ENCODE measurements at places on chromosomes 5 and 9.

DNA sequence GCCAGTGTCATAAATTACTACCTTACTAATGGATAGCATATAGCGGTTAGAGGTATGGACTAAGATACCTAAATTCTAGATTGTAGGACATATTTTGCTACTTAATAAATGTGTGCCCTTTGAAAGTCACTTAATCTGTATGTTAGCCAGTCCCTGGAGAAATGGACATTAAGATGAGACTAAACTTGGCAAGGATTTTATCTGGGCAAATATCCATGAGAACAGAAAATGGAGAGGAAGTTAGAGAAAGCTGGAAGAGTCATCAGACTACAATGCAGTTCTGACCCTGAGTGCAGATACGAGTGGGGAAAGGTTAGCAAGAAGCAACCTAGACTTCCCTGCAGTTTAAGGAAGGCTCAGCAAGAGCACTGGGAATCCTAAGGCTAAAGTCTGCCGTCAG lies 33.0 kb downstream of the TBCA start:
- DNase-seq = no peak

DNA sequence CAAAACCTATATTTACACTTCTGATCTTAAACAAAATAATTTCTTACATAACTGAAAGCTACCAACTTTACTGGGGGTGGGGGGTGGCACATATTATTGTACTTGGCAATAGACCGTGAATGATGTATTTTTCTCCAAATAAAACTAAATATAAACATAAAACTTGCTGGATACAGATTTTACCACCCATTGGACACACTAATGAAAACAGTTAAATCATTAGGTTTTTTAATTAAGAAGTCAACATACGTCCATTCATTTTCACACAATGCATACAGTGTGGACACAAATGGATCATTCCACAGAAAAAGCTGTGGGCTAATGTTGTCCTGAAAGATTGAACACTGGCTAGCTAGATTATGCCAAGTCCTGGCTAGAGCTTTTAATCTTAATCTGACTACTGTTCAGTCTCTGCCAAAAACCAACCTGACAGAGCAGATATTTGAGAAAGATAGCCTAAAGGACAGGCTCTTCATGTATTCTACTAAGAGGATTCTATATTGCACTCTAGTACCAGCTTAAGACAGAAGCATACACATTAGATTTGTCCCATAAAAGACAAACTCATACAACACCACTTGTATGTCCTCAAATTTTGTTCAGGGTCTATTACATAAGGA lies 118.1 kb downstream of the SIL1 start:
- no peak for DNase-seq

DNA sequence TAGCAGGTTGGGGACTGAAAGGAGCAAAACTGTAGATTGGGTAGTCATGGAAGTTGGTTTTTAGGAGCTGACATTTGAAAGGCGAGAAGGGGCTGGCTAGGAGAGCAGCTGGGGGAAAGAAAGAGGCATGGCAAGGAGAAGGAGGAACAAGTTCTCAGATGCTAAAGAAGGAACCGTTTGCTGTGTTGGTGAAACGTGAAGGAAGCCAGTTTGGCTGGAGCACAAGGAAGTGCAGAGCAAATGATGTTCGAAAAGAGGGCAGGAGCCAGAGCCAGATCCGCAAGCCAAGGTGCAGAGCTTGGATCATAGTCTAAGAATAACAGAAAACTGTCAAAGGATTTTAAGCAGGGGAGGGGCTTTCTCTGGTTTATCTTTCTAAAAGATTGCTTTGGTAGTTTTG lies 276.6 kb downstream of the ASTN2 start:
- DNase-seq = no peak

DNA sequence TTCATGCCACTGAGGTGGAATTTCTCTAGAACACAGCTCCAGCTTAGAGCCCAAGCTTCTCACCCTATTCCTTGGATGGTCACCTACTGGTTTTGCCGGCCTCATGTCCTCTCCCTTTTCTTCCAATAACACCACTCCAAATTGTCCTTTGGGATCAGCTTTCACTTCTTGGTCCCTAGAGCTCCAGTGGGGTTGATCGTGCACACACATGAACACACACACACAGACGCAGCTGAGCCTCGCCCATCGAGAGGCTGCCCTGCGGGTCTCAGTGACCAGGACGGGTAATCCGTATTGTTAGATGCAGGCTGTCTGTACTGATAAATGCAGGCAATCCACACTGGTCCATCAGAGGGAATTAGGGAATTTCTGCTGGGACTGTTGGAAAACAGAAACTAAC lies 6.9 kb downstream of the COL23A1 start:
- DNase-seq = no peak

- no peak for DNase-seq
Observed at GRCh38 chr5:141969783-141970771, 1.2 kb downstream of the RNF14 start.

GRCh38 chr5:135457424-135458071 lies 5.4 kb upstream of the TIFAB start:
- DNase-seq = no peak

GRCh38 chr5:148843510-148844318 lies 17.3 kb downstream of the ADRB2 start:
- DNase-seq = no peak

GRCh38 chr5:81525690-81526089 lies 131.8 kb upstream of the ACOT12 start:
- DNase-seq = no peak

DNA sequence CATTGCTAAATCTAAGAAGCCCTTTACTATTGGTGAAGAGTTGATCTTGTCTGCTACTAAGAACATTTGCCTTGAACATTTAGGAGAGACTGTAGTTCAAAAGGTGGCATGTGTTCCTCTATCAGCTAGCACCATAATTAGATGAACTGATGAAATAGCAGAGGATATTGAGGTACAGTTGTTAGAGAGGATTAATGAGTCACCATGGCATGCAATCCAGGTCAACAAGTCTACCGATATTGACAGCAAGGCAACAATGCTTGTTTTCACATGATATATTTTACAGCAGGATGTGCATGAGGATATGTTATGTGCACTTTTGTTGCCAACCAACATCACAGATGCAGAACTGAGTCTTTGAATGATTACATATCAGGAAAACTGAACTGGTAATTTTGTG lies 134.3 kb upstream of the CDH9 start:
- no peak for DNase-seq

GRCh38 chr9:8555762-8556500 lies 756.4 kb upstream of the DMAC1 start:
- no peak for DNase-seq

- no peak for DNase-seq
Observed at GRCh38 chr9:86676396-86676795, 270.9 kb downstream of the GAS1 start.

DNA sequence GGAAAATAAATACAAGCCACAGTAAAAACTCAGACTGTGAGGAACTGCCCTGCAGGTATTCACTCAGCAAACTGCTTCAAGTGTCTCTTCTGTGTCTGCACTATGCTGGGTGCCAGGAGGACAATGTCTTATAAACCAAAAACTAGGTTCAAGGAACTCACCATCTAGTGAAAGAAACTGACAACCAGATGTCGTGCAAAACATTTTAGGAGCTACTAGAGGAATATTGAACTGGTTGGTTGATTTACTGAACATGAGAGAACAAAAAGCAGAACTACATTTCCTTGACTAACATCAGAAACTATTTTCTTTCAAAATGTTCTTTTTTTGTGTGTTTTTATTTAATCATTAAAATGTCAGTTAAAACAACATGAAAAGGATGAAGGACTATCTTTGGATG lies 35.2 kb downstream of the ZNF366 start:
- DNase-seq = no peak

DNA sequence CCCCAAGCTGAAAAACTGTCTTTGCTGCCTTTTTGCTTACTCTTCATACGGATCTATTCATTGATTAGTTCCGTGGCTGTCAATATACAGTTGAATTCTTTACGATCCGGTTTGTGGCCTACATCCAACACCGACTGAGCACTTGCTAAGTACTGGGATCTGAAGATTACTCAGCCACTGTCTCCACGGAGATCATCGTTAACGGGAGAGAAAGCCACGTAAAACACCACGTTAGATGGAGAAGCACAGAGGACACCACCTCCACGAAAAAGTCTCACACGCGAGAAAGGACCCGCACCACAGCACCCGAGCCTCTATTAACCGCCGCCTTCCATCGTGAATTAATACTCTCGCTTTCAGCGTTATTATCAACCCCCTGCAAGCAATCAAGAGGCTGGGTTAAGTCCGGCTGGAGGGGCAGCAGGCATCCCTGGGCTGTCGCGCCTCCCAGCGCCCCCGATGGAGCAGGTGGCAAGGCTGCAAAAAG lies 650 bp downstream of the ELP1 start:
- DNase-seq = no peak

DNA sequence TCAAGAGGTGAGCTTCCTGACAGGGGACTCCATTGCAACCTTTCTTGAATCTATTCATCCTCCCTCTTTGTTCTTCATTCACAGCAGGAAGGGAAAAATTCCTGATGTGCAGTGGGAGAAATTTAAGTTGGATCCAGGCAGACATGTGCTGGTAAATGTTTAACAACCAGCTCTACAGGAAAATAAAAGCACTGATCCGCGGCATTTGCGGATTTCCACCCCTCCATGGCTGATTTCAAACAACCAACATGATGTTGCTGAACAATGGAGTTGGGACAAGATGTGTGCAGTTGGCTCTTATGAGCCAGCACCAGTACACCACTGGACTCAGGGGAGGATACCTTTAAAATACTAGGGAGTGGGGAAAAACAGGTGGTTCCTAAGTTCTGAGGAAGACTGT lies 47.0 kb downstream of the SPRY4 start:
- no peak for DNase-seq

GRCh38 chr5:91065496-91065895 lies 317.6 kb downstream of the ARRDC3 start:
- no peak for DNase-seq
